ENCODE measurements at places on chromosomes 5 and 9.

DNA sequence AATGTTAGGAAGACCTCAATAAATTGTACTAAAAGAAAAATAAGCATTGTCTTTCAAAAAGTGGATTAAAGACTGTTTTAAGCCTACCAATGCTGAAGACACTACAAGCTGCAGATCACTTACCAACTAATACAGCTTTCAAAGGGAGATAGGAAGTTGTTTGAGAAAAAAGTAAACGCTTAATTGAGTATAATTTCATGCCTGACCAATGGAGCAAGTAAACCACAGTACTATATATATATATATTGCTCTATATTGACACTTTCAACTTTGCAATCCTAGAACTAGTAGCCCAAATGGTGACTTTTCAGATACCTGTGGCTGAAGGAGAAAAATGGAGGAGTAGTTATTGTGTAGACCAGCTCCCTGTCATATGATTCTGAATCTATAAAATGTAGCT, 85.7 kb downstream of the FREM1 start:
- DNase-seq = no peak

GRCh38 chr5:78287833-78288232, 6.7 kb downstream of the AP3B1 start:
- DNase-seq = no peak

- DNase-seq = no peak
Observed at GRCh38 chr5:93385655-93386054, 195.4 kb downstream of the NR2F1-AS1 start.

- DNase-seq = no peak
Observed at GRCh38 chr5:1778138-1779020, 21.3 kb downstream of the MRPL36 start.

DNA sequence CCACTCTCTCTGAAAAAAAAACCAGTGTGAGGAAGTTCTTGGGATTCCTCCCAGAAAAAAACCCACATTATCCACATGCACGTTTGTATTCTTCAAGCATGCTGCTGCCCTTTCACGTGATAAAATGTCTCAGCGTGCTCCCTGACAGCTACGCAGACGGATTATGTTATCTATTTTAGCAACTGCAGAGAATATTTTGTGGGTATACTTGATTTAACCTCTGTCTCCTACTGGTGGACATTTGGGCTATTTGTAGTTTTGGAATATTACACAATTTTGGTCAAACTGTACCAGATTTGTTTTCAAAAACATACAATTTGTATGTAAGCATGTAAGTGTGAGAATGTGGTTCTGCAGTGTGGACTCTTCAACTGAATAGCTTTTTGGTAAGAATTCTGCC, 10.7 kb downstream of the PRRC2B start:
- DNase-seq = no peak

- peak; percentile 36 for DNase-seq
Observed at GRCh38 chr9:6413365-6414246, 607 bp downstream of the UHRF2 start.

DNA sequence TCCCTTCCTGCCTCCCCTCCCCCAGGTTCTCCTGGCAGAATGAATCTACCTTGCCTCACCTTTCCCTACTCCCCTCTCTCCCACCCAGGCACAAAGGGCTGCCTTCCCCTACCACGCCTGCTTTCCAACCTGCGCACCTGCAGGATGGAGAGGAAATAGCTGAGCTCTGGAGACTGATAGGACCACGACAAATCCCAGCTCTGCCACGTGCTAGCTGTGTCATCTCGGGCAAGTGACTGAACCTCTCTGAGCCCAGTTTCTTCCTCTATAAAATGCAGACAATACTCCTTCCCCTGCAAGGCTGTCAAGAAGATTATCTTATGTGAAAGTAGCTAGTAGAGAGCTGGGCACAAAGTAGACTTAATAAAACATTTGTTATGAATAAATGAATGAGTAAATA, 31.2 kb upstream of the PTGS1 start:
- no peak for DNase-seq

GRCh38 chr5:168288349-168289245, 2.8 kb upstream of the WWC1 start:
- no peak for DNase-seq

GRCh38 chr5:72093217-72093616, 14.1 kb upstream of the MAP1B start:
- DNase-seq = no peak

- no peak for DNase-seq
Observed at GRCh38 chr5:66744040-66744439, 147.8 kb downstream of the MAST4 start.

DNA sequence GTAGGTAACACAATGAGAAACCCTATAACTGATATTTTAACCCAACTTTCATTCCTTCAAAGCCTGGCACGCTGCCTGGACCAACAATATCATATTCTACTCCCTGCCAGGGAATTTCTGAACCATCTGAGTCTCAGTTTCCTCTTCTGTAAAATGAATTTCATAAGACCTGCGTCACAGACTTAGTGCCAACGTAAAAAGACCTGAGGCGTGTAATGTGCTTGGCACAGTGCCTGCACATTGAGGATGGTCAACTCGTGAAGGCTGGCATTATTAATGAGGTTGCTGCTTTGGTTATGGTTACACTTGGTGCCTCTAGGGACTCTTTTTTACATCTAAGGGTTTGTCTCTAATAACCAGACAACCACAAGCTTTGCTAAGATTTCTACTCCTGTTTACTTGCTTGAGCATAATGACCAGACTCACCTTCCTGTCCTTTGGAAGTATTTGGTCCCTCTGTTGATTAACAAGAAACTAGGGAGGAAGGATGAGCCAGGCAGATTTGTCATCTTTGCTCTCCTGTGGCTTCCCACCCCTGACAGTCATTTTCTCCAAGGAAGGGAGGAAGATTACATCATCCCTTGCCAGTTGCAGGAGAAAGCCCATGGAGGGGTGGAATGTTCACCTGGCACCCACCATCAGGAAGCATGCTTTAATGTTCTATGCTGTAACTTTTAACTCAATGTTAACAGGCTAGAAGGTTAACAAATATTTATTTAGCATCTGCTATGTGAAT, 79.0 kb downstream of the PAPPA start:
- DNase-seq = no peak

DNA sequence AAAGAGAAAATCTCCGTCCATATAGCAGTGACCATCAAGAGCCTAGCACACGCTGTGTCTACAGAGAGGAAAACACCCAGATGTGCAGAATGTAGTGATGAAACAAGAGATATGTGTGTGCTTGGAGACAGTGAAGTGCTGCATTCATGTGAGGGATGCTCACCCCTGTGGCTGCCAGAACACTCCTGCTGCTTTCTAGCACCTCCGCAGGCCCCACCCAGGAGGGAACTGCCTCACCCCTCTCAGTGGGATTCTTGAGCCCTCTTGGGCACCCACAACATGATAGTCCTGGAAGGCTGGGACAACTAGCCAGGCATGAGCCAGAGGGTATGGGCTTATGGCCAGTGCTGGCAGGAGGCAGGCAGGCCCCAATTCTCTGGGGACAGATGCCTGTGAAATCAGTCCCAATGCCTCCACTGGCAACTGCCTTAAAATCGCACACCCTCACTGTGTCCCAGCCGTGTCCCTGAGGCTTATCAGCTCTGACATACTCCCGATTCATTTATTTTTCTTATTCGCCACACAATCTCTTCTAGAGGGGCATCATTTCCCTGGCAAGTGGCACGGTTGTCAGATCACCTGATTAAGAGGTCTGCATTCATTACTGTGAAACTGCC, 73.2 kb upstream of the FSTL4 start:
- DNase-seq = no peak

DNA sequence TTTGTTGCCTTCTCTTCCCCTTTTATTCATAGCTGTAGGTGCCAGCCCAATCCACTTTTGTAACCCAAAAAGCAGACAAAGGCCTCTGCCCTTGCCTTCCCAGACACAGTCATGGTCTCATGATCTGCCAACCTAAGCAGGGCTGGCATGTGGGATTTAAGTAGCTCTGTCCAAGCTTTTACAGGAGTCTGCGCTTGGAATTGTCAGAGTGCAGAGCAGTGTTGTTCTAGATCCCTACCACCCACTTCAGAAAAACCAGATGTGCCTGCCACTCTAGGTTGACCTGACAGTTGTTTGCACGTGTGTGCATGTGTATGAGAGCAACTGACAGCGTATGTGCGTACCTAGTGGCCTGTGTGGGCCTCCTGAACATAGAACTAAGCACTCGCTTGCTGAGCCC, 87.8 kb upstream of the SPRY4 start:
- DNase-seq = no peak

GRCh38 chr9:3875361-3876132, 349.7 kb upstream of the RFX3 start:
- no peak for DNase-seq

DNA sequence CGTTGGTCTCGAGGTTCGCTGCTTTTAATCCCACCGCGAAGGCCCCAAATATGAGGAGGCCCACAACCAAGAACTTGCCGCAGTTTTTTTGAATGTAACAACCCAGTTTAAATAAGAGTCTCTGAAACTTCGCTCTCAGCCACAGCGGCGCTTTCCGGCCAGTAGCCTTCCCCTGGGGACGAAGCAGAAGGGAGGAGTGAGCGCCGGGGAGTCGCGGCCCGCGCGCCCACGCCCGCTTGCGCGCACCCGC, 10.4 kb downstream of the PTCH1 start:
- no peak for DNase-seq

DNA sequence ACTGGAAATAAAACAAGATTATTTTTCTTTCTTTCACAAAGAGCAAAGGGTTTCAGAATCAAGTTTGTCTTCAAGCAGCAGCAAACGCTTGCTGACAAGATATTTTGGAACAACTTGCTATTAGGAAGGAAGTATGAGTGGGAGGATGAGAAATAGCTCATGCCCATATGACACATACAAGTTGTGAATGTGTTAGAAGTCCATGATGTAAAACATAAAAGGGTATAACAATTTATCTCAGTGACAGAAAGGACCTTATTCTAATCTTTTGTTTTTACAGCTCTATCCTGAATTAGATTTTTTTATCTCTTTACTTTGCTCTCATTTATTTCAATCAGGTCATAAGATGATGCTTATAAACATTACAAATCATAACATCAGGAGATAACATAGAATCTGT, 516.6 kb upstream of the MEF2C start:
- DNase-seq = no peak

GRCh38 chr5:7347377-7347776, 48.6 kb upstream of the ADCY2 start:
- DNase-seq = no peak

DNA sequence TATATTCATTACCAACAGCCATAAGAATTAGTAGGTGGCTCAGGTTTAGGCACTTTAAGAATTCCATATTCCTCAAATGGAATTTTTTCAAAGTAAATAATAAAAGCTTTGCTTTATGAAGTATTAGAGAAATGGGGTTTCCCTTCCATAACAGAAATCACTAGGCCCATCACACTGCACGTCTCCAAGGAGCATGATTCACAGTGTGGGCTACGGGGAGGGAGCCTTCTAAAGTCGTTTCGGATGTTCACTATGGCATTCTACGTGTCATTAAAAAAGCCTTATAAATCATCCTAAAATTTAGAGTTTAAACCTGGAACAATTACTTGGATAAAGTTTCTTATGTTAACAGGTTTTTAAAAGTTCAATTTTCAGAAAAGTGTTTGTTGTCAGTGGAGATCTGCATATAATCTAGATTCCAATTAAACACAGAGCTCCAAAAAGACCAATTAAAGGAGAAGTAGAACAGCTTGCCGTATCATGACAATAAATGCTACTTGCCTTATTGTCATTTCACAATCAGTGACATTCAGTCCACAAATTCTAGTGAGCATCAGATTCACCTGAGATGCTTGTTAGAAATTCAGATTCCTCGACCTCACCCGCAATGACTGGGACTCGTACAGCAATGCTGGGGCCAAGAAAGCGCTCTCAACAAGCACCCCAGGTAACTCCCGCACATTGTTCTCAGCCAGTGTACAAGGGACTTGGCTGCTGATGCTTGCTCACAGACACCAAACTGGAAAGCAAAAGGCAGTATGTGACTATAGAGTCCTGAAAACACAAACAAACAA, 115.7 kb downstream of the NFIB start:
- DNase-seq = no peak

DNA sequence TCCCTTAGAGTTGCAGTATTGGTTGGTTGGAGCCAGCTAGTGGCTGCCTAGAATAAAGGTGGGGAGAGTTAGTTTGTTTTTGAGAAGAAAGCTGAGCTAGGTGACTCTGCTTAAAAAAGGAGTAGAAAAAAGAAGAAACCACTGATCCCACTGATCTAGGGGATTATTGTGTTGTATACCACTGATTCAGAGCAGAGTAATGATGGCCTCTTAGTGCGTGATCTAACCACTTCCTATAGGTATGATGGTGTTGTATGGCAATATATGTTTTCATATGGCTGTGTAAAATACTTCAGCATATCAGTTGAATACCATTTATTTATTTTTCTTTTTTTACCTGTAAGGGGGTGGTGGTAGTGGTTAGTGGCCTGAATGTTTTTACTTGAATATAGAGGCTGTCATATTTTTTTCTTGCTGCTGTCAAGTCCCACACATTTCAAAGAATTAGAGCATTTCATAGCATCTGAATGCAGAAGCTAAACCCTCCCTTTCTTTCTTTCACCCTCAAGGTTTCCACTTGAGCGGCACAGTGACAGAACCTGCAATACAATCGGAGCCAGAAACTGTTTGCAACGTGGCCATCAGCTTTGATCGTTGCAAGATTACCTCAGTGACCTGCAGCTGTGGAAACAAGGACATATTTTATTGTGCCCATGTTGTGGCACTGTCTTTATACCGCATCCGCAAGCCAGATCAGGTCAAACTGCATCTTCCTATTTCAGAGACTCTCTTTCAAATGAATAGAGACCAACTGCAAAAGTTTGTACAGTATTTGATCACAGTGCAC, 140.3 kb downstream of the ZSWIM6 start:
- DNase-seq = no peak

DNA sequence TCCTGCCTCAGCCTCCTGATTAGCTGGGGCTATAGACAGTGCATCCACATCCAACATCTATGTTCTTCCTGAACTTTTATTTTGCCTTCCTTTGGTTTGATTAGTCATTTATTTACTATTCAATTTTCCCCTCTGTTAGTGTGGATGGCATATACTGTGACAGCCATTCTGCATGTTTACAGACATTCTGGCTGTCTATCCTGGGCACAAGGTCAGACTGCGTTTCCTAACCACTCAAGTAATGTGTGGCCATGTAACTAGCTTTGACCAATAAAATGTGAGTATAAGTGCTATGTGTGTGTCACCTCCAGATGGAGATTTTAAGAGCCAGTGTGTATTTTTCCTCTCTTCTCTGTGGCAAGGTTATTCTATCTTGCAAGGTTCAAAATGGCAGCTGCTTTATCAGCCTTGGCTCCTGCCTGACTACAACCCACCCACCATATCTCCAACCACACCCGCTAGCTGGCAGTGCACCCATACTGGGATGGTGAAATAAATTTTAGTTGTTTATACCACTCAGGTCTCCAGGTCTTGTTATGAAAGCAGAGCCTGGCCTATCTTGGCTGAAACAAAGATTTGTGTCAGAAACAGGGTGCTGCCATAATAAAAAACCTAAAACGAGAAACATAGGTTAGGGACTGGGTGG, 32.2 kb downstream of the PDE6A start:
- DNase-seq = no peak
